ENCODE measurements at places on chromosomes 6 and 20.

DNA sequence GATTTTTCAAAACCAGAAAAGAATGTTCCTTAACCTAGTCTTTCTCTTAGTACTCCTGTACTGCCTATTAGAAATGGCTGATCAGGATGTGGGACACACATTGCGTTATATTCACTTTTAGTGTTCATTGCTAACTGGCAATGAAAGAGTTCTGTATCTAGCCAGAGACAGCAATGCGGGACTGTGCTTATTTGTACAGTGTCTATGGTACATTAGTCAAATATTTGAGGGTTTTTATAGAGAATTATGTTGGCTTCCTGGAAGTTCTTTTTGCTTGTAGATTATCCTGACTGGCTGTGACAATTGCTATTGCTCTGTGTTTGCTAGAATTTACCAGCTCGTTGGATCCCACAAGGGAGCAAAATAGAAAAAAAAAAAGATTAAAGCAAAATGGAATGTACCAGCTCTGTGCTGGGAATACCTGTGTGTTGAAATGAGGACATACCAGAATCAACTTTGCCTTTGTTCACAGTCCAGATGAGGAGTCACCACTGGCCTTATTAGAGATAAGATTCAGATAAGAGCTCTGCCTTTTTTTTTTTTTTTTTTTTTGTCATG lies 22.4 kb upstream of the IFNGR1 start:
- no peak for DNase-seq

DNA sequence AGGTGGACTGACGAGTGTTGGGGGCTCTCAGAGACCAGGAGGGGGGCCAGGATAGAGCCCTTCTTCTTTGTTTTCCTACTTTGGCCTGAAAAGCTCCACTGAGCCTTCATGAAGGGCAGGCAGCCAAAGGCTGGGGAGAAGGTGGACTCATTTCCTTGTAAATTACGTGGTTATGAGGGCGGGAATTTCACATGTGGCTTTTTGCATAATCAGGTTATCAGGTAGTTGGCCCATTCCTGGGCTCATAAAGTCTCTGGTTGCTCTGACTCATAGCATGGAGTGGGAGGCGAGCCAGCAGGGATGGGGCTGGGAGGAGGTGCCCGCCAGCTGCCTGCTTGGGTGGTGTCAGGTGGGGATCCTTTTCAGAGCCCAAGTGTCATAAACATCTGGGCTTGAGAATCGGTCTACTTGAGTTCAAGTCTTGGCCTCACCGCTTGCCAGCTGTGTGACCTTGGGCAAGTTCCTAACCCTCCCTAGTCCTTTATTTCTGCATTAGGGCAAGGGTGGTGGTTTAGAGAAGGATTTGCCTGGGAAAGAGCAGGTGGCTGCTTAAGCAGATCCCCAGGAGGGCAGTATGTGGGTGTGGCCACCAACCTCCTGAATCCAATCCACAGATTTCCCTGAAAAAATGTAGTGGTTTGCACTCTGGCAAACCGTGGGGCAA lies 26.5 kb upstream of the RNF24 start:
- DNase-seq: no peak

GRCh38 chr6:53672237-53672636 lies 6.7 kb upstream of the KLHL31 start:
- DNase-seq: no peak

GRCh38 chr6:47375426-47375825 lies 65.7 kb upstream of the TNFRSF21 start:
- DNase-seq: no peak

DNA sequence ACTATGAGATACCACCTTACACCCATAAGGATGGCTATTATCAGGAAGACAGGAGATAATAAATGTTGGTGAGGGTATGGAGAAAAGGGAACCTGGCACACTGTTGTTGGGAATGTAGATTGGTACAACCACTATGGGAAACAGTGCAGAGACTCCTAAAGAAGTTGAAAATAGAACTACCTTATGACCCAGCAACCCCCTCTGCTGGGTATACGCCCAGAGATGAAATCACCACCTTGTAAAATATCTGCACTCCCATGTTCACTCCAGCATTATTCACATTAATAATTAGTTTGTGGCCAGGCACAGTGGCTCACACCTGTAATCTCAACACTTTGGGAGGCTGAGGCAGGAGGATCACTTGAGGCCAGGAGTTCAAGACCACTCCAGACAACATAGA lies 26.8 kb downstream of the ZBTB9 start:
- DNase-seq: no peak

DNA sequence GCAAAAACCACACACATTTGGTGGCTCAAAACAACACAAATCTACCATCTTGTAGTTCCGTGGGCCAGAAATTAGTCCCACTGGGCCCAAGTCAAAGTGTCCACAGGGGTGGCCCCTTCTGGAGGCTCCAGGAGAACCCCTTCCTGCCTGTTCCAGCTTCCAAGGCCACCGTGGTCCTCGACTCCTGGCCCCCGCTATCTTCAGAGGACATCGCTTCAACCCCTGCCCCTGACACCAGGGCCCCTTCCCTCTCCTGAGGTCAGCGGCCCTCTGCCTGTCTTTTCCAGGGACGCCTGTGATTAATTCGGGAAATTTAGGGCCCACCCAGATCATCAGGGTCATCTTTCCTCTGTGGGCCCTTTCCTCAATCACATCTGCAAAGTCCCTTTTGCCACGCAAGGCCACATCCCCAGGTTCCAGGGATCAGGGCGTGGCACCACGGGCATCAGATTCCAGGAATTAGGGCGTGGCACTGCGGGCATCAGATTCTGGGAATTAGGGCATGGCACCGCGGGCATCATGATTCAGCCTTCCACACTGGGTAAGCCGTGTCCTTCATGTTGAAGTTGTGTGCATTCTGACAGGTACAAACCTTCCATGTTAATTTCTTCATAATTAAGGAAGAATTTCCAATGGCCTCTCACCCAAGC lies 59.9 kb upstream of the SMOC2 start:
- DNase-seq: no peak

- DNase-seq: no peak
These were observed 141.6 kb downstream of the BTBD9 start for GRCh38 chr6:38498085-38498484.

DNA sequence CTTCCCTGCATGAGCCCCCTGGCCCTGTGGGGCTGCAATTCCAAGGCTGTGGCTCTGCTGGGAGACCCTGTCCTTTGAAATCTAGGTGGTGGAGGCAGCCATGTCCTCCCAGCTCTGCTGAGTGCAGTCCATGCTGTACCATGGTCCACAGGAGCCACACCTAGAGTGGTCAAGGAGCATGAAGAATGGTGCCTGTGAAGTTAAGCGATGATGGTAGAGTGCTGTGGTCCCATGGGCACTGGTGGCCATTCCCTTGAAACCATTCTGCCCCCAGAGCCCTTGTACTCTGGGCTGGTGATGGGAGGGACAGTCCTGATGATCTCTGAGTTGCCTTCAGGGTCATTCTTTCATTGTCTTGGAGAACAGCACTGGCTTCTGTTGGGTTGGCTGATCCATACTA lies 55.3 kb downstream of the EFCAB8 start:
- no peak for DNase-seq

- DNase-seq: no peak
These were observed 739.7 kb upstream of the POU3F2 start for GRCh38 chr6:98094696-98095095.

GRCh38 chr6:90369651-90370050 lies 73.0 kb upstream of the BACH2 start:
- DNase-seq: no peak

GRCh38 chr6:160430751-160431150 lies 82.6 kb downstream of the SLC22A3 start:
- DNase-seq: no peak

GRCh38 chr6:139249395-139249794 lies 42.4 kb downstream of the TXLNB start:
- DNase-seq: no peak

DNA sequence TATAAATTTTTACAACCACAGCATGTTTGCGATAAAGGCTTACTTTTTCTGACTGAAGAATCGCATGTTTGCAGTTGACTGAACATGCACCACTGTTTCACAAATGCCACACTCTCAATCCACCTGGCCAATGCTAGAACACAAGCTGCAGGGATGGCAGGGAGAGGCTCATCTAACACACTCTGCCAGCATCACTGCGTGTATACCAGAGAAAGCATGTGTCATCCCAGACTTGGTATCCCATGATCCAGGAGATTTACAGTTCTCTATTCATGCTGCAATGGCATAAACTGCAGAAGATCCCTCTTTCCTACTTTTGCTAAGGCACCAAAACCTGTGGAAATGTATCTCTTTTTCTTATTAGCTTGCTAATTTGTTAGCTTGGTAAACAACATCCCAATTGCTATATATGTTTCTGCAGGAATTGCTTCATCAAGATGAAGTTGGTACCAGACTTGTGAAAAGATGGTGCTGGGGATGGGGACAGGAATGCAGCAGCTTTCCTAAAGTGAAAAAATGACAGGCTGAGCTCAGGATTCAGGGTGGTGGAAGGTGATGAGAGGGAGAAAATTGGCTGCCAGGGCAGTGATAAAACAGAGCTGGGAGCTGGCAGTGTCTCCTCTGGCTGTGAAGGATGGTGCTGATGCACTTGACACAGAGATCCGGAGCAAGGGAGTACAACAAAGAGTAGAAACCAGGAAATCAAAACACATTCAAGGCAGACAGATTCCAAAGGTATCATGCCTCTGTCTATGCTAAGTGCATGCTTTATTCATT lies 186.9 kb downstream of the HIVEP2 start:
- no peak for DNase-seq

- DNase-seq: no peak
These were observed 86.3 kb downstream of the SOD2 start for GRCh38 chr6:159606786-159607185.

- no peak for DNase-seq
These were observed 54.1 kb upstream of the KCNG1 start for GRCh38 chr20:51076786-51077685.

DNA sequence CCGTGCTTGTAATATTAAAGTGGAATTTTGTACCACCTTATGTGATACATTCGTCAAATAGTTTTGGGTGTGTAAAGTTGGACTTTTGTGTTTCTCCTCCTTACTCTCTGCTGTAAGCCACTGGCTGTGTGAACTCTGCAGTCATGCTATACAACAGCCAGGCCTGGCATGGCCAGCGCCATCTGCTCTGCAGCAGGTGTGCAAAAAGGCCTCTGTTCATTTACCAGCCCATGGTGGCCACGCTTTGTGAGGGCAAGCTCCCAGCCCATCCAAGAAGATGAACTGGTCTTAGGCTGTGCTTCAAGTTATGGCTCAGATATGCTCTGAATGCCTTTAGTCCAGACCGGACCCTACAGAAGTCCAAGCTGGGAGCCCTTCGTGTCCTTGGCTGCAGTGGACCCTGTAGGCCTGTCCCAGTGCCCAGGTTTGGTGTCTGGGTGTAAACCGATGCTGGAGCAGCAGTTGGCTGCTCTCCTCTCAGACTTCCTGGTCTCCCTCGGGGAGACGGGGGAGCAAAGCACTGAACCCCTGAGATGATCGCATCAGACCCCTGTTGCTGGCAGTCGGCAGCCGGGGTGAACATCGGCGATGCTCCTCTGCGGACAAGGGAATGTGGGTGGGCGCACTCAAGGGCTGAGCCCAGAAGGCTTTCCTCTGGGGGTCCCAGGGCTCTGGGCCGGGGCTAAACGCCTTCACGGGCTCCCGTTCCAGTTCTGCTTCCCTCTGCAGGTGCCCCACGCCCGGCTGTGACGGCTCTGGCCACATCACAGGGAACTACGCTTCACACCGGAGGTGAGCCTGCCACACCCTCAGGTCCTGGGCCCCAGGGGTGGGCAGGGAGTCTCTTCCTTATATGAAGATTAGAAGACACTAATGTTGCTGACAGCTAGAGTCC lies 28.6 kb upstream of the PCMTD2 start:
- no peak for DNase-seq

DNA sequence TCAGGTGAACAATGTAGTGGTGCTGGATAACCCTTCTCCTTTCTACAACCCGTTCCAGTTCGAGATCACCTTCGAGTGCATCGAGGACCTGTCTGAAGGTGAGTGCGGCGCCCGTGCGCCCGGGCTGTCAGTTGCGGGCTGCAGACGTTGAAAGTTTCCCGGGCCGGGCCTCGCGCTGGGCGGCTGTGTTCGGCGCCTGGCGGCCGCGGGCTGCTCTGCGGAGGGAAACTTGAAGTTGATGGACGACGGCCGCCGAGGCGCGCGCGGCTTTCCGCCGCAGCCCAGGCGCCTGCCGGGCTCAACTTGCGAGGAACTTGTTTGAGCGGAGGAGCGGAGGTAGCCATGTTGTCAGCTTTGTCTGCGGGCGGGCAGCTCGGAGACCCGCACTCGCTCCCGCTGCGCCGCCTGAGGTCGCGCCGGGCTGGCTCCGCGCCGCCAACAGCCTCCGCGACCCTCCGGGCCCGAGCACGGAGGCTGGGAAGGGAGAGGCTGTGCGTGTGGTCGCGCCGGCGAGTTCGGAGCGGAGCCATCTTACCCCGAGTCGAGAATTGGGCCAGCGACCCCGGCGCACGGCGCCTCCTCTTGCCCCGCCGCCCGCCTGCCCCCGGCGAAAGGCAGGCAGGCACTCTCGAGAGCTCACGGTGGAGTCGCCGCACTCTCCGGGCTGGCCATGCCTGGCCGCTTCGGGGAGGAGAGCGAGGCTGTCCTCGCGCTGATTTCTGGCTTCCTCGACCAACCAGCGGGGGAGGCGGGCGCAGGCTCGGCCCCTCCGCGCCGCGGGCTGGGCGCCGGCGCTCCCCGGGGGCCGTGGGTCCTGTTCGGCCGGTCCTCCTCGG lies 691 bp downstream of the ASF1A start:
- DNase-seq: peak; percentile 10

DNA sequence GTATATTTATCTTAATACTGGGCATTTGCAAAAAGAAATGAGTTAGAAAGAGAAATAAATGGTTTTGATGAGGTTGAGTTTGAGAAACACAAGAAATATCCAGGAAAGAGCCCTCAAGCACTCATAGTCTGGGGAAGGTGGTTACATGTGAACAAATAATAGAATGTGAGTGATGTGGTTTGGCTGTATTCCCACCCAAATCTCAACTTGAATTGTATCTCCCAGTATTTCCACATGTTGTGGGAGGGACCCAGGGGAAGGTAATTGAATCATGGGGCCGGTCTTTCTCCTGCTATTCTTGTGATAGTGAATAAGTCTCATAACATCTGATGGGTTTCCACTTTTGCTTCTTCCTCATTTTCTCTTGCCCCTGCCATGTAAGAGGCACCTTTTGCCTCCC lies 334.1 kb downstream of the COL12A1 start:
- no peak for DNase-seq

- no peak for DNase-seq
These were observed 12.2 kb upstream of the DSTN start for GRCh38 chr20:17557675-17558006.

DNA sequence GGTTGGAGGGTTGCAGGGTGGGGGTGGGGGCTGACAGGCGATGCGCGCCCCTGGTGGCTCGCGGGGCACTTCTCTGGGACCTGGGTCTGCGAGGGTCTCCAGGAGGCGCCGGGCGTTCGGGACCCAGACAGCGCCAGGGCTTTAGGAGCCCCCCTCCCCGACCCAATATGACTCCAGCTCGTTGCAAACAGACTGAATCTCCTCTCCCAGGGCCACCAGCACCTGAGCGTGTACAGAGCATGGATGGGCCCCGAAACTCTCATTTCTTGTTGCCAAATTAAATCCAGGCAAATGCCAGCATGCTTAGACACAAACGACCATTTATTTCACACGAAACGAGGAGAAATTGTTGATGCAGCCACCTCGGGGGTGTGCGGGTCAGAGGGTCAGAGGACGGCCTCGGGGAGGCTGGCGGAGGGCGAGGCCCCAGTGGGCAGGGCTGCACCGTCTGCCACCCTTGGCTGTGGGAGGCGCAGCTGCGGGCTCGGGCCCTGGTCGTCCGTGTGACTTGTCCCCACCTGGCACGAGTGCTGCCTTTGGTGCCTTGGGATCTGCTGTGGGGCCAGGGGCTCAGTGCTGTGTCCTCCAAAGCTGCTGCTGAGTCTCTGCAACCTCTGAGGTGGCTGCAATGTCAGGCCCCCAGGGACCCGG lies 20.9 kb upstream of the GATA5 start:
- DNase-seq: no peak

GRCh38 chr20:57703013-57703412 lies 6.8 kb downstream of the PMEPA1 start:
- no peak for DNase-seq
